ENCODE measurements at places on chromosomes 6 and 20.
A peak's percentile ranks its signal among the peaks of the same experiment; 100 is the strongest.

DNA sequence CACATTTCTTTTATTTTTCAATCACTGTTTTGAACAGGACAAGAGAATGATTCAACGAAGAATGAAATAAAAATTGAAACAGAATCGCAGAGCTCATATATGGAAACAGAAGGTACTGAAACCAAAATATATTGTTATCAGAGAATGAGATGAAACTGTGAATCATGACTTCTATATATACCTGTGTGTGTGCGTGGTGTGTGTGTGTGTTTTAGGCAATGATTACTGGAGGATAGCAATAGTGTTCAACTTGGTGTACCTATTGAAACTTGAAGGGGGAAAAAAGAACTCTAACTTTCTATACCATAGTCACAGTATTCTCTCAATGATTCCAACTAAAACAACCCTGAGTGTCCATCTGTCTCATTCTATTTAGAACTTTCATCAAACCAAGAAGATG is 586.6 kb downstream of the KIF16B start:
- peak overlapping the region; percentile 95 for H3K27ac ChIP-seq
- peak; percentile 32 for DNase-seq
- peak overlapping the region; percentile 89 for H3K4me3 ChIP-seq
- H3K27me3 ChIP-seq: no peaks in the 10 kb centered on the region

DNA sequence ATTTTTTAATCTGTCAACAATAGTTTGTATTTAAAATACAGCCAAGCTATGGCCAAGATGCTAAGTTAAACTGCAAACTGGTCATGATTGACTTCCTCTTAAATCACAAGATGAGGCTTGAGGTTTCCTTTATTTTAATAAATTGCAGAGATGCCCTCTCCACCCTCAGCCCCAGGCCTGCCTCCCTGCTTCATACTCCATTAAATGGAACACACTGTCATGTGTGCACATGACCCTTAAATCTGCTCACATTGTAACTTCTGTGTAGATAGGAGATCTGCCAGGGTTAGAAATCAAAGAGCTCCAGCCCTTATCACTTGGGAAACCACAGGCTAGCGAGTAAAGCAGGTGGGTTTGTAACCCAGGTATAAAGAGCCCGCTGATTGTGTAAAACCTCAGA is 20.8 kb downstream of the DUSP22 start:
- H3K4me1 ChIP-seq: no peaks in the 10 kb centered on the region
- DNase-seq: peak; percentile 68
- peaks cover 7% of the 10 kb centered on the region for H3K36me3 ChIP-seq

DNA sequence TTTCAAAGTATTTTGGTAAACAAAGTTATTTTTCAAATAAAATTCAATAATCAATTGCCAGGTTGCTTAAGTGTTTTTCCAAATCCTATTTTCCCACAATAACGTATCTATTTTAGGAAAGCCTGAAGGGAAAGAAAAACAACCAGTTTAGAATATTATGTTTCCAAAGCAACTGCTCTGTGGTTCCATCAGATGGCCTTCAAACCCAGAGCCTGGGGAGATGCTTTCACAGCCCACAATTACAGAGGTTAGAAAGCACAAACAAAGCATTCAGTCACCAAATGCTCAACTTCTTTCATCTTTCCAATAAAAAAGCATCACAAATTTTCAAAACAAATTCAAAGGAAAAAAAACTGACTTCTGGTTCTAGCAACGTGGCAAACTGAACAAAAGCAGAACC is 66.0 kb downstream of the ELOVL5 start:
- peaks cover 33% of the 10 kb centered on the region for H3K36me3 ChIP-seq
- H3K27ac ChIP-seq: peak overlapping the region; percentile 69
- peaks cover 77% of the 10 kb centered on the region for H3K4me1 ChIP-seq

GRCh38 chr20:56552911-56553629 is 20.0 kb downstream of the FAM209B start:
- no peaks in the 10 kb centered on the region for H3K27me3 ChIP-seq
- no peak for DNase-seq
- peaks cover 8% of the 10 kb centered on the region for H3K4me1 ChIP-seq
- no peak overlapping the region for H3K4me3 ChIP-seq
- H3K27ac ChIP-seq: no peak overlapping the region

DNA sequence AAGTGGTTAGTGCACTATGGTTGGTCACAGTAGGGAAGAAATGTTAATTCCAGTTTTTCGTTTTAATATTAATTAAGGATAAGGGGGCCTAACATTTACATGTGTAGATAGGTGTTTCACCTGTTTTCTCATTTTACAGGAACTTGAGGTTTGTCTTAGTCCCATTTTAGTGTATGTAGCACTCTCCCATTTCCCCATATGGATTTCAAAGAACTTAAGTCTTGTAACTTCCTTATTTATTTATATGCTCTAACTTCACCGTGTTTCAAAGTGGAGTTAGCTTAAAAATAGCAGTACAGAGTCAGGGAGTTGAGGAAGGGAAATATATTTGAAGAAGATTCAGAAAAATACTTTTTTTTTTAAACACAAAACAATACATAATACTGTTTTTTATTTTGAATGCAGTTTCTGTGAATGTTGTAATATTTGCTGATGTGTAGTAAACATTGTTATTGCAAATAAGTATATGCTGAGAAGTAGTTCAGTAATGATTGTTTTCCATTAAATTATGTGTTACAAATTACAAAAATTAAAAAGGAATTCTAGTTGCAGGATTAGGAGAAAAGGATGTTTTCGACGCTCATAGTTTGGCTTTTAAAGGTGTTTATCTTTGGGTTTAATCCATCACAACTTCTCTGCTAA is 3.5 kb downstream of the SCAF8 start:
- peaks cover 2% of the 10 kb centered on the region for H3K36me3 ChIP-seq
- DNase-seq: no peak
- H3K27me3 ChIP-seq: no peaks in the 10 kb centered on the region
- H3K4me1 ChIP-seq: peaks cover 71% of the 10 kb centered on the region
- no peak overlapping the region for H3K27ac ChIP-seq

- H3K36me3 ChIP-seq: peaks cover 33% of the 10 kb centered on the region
- peak within 1 kb of the TSS; percentile 99 for H3K27ac ChIP-seq
- H3K27me3 ChIP-seq: peaks cover 4% of the 10 kb centered on the region
- peak; percentile 64 for DNase-seq
These were observed at the start of gene COL19A1 for GRCh38 chr6:69866351-69866769. TSS of gene COL19A1 (plus strand) at chr6:69866556. CDS start at chr6:69879568, 13,012 bp downstream.

DNA sequence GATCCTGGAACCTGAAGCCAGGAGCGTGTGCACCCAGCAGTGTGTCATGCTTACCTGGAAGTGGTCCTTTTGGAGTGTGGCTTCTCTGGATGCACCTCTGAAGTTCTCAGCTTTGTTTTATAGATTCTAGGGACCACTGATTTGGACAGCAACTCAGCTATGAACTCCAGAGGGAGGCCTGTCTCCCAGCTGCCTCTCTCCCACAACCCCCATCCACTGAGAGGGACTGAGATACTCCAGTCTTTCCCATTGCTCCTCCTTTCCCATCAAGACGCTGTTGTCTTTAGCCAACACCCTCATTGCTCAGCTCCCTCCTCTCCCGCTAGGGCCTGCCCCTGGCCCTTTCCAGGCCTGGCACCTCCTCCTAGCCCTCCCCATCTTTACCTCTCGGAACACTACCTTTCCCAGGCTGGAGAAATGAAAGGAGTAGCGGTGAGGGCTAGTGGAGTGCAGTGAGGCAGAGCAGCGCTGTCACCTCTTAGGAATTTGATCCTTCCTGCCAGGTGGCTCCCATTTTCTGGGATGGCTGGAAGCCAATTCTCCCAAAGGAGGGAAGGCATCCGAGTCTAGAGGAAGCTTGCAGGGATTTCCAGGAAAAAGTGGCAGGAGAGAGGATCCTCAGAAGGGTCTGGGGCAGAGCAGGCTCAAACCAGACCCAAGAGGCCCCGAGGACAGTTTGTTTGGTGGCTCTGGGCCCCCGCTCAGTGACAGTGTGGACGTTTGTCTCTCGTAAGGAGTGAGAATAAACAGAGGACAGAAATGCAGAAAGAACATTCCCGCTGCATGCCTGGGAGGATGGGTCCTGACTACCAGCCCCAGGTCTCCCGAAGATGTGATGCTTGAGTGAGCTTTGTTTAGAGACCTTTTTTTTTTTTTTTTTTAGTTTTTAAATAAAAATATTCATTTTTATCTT is at the start of gene LRRN4:
LRRN4 (minus strand) TSS at position 285 of the 913 bp plus-strand sequence. CDS start 1,261 bp downstream, outside the sequence.
- no peak within 1 kb of the TSS for H3K4me3 ChIP-seq
- peaks cover 6% of the 10 kb centered on the region for H3K4me1 ChIP-seq
- no peaks in the 10 kb centered on the region for H3K36me3 ChIP-seq
- peak within 1 kb of the TSS; percentile 42 for H3K27ac ChIP-seq
- DNase-seq: no peak
- H3K27me3 ChIP-seq: peaks cover 12% of the 10 kb centered on the region

- H3K36me3 ChIP-seq: no peaks in the 10 kb centered on the region
- H3K27ac ChIP-seq: no peak overlapping the region
- no peak overlapping the region for H3K4me3 ChIP-seq
- DNase-seq: no peak
These were observed 47.9 kb upstream of the CLDN20 start for GRCh38 chr6:155215906-155216305.

DNA sequence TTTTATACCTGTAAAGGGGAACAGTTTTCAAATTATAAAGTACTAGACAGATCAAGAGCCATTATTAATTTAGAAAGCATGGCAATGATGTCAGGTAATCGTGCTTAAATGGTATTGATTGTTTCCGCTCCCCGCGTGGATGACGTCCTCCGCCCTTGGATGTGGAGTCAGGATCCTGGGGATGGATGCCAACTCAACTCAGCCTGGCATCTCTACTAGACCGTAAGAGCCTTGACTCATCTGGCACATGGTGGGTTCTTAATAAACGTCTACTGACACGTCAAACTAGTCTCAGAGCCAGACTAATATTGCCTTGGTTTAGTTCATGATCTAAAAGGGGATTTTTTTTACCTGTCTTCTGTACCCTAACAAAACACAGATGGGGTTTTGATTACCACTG is 80.2 kb downstream of the LRFN2 start:
- no peak overlapping the region for H3K27ac ChIP-seq
- no peaks in the 10 kb centered on the region for H3K4me1 ChIP-seq
- H3K27me3 ChIP-seq: no peaks in the 10 kb centered on the region

DNA sequence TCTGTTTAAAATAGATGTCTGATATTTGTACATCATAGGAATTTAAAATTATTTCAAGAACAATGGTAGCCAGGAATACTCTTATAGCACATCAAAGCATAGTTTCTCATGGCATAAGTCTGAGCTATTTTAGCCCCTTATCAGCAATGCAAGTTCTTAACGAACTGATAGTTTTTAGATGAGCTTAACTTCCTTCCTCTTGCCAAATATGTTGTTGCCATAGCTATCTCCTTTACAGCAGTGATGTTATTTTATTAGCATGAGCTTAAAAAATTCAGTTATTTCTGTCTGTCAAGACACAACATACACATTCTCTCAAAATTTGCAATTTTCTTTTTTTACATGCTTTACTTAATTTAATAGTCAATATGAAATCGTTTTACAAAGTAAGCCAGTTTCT is 867.2 kb downstream of the PHF3 start:
- no peaks in the 10 kb centered on the region for H3K4me1 ChIP-seq
- H3K27ac ChIP-seq: no peak overlapping the region
- no peaks in the 10 kb centered on the region for H3K27me3 ChIP-seq
- no peak for DNase-seq
- no peaks in the 10 kb centered on the region for H3K36me3 ChIP-seq
- no peak overlapping the region for H3K4me3 ChIP-seq

Data from naive B cell (primary cell).